ENCODE measurements at places on chromosomes 7 and 10. TPM values are rescaled to one million over a fixed set of nuclear protein-coding genes. Genes with fewer than 3 reads are reported as not detected.
A peak's percentile ranks its signal among the peaks of the same experiment; 100 is the strongest.

Gene IL15RA
- 28.8 TPM for total RNA-seq

DNA sequence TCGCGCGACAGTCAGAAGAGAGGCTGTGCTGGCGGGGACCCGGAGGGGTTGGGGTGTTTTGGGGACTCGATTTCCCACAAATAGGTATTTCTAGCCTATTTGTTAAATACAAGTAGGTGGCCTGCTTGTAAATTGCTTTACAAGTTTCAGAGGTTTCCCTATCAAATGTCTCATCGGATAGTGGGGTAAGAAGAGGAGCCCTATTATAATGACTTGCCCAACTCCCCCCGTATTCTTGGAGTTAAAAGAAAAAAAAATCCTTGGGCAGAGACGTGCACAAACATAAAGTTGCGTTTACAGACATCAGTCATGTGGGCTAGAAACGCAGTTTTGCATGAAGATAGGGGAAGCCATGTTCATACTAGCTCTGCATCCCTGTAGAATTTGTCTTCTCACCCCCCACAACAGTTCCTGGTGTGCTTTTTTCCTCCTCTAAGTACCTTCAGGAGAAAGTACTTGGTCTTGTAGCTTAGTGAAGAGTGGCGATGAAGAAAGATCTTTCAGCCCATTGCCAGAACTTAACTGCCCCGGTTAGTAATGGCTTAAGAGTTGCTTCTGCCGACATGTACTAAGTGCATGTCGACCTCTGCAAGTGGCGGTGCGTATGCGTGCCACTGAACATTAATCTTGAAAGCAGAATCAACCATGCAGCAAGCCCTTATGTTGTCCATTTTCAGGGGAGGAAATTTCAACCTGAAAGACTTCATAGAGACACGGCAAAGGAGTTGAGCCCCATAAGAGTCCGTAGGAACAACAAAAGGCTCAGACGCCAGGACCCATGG is 832 bp upstream of the TIAL1 start:
- peak overlapping the region; percentile 86 for H3K4me3 ChIP-seq
- H3K36me3 ChIP-seq: no peaks in the 10 kb centered on the region
- peak overlapping the region; percentile 99 for H3K27ac ChIP-seq
- no peaks in the 10 kb centered on the region for H3K27me3 ChIP-seq
- peaks cover 3% of the 10 kb centered on the region for H3K4me1 ChIP-seq
- DNase-seq: no peak

Gene FRMD4A
- total RNA-seq: 34.1 TPM

- no peak overlapping the region for H3K27ac ChIP-seq
- H3K36me3 ChIP-seq: no peaks in the 10 kb centered on the region
- no peaks in the 10 kb centered on the region for H3K4me1 ChIP-seq
These were observed 647.7 kb downstream of the GRM8 start for GRCh38 chr7:126605056-126605455.

DNA sequence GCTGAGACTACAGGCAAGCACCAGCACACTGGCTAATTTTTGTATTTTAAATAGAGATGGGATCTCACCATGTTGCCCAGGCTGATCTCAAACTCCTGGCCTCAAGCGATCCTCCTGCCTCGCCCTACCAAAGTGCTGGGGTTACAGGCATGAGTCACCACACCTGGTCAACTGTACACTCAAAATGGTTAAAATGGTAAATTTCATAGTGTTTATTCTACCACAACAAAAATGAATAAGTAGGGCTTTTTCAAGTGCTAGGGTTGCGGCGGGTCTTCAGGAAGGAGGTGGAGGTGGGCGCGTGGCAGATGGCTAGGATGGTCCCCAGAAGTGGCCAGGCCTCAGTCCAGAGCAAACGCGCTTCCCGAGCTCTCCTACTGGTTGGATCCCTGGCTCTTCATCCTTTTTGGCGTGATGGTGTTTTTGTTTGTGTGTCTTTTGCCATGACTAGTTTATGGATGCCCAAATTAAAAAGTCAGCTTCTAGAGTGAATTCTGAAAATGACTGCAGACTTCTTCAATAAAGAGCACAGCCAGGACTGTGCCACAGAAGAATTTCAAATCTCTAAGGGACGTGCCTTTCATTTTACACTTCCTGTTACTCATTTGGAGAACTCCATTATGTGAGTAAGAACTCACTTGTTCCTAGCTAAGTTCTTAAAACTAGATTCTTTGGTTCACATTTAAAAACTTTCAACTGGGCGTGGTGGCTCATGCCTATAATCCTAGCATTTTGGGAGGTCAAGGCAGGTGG is 73.9 kb downstream of the TMEM130 start:
- no peaks in the 10 kb centered on the region for H3K36me3 ChIP-seq
- no peak overlapping the region for H3K27ac ChIP-seq
- no peak for DNase-seq
- H3K4me3 ChIP-seq: no peak overlapping the region

Gene PKD2L1
- not detected for total RNA-seq
